ENCODE measurements at places on chromosomes 11 and 22.

- DNase-seq: no peak
Observed at GRCh38 chr11:116540645-116541304, 232.0 kb downstream of the BUD13 start.

- DNase-seq: peak; percentile 38
Observed at GRCh38 chr11:15897211-15897960, 459.0 kb downstream of the SOX6 start.

DNA sequence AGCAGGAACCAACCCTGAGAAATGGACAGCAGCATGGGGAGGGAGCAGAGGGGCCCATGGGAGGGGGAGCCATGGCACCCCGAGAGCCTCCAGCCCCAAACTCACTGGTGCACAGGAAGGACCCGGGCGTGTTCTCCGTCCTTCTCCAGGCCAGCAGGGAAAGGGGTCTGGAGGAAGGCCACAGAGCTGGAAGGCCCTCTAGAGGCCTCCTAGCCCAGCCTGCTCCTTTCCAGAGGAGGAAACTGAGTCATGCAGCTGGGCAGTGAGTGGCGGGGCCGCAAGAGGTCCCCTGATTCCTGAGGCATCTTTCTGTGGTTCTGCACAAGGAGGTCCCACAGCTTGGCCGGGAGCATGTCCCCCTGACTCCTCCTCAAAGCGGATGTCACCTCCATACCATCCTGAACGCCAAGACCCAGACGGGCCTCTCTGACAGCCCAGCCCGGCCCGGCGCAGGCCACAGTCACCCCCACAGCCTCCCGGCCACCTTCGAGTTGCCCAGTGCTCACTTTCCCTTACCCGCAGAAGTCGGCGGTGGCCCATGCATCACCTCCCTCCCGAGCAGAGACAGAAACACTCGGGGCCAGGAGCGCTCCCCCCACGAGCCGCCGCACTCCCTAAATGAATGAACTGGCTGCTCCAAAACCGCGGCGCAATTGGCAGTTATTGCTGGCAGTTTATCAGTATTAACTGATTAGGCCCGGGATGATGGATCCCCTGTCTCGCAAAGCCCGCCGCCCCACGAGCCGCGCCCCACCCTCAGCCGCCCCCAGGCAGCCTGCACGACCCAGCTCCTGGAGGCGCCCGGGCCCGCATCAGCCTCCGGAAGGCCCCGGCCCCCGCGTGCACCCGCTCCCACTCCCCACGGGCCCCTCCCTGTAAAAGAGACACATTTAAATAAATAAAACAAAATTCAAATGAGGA, 272.5 kb downstream of the BUD13 start:
- no peak for DNase-seq

- no peak for DNase-seq
Observed at GRCh38 chr11:208917-209260, 1.4 kb downstream of the RIC8A start.

DNA sequence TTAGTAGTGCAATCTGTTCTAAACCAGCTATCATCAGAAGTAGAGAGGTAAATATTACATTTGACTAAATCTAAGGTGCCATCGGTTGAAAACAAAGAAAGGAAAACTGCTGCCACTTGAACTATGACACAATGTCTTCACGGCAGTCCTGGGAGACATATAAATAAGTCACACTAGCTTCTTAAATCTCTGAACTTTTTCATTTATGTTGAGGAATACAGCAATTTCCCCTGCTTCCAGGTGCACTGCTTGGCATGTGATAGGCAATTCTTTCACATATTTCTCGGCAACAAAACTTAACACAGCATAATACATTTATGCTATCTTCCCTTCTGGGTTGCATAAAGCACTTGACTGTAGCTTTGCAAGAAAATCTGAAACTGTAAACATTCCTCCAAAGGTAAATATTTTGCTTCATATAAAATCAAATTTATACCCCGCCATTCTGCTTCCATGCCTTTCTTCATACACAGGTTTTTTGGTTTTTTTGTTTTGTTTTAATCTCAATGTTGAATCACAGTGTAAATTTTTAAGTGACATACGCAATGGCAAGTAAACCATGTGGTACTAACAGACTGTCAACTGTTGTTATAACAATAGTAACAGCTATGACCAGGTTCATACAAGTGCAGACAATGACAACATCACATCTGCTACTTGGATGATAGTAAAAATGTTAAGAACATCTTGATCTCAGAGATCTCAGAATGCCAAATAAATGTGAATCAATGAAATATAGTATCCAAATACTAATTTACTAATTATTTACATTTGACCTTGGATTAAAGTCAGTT, 18.2 kb downstream of the USP28 start:
- DNase-seq: no peak

DNA sequence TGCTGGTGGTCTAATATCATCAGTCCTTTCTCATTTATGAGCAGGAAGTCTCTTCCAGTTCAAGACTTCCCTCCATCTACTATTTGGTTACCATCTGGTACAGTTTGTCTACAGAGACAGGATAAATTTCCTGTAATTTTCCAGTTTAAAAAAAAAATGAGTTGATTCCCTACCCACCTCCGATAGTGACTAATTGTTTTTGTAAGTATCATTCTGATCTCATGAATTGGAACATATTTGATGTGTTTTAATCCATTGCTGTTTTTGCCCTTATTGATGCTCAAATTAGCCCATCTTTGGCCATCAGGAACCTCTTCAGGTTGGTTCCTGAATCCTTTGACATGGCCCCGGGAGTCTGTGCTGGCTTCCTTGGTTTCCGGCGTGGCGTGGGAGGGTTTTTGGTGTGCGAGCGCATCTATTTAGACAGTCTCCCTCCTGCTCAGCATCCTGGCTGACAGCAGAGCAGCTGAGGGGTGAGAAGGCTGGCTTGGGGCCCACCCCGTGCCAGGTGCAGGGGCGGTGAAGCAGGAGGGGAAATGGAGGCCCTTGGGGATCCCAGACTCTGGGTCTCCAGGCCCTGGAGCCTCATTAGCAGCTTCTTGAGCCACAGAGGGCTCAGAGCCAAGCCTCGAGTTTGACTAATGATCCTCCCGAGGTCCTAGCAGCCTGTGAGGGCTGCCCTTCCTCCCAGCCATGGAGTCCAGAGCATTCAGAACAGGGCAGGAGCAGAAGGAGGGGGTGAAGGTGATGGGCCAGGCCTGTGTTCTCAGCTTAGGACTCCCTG, 6.8 kb downstream of the OMP start:
- DNase-seq: no peak

DNA sequence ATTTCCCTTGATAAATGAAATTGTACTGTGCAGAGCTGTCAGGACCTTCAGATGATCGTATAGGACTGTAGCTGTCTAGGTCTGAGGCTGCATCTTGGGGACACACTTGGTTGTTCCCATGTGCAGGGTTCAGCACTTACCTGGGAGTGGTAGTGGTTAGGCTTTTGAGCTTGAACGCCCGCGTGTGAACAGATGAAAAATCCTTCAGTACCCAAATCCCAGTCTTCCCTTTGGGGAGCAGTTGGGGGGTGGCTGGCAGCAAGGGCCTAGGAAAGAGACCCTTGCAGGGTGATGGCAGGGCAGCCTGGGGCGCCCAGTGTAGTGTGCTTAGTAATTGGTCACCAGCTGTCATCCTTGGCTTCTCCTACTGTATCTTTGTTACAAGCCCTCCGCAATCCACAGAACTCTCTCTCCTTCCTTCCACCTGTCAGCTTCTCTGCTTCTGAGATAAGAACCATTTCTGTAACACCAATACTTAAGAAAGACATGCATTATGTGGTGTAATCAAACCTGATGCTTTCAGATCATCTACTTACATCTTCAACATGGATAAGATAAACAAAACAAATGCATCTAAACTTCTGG, 64.6 kb downstream of the MORC2 start:
- DNase-seq: no peak

DNA sequence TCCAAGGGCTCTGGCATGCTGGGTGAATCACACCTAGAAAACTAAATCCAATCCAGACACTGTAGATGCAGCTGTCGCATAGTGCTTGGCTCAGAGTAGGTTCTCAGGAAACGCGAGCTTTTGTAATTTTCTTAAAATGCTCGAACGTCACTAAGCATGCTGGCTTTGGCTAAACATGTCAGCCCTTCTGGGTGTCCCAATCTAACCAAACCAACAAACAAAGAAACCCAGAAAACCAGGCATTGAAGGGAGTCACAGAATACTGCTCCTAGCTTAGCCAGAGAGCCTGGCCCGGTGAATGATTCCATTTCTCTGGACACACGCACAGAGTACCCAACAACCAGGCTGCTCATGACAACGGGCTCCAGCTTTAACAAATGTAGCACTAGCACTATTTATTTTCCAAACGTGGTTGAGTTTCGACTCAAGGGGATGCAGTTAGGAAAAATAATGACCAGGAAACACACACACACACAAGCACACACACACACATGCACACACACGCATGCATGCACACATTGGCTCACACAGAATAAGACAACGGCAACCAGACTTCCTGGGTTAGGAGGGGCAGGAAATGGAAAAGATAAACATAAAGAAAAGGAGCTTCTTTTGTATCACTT, 492.6 kb downstream of the MIAT start:
- no peak for DNase-seq

DNA sequence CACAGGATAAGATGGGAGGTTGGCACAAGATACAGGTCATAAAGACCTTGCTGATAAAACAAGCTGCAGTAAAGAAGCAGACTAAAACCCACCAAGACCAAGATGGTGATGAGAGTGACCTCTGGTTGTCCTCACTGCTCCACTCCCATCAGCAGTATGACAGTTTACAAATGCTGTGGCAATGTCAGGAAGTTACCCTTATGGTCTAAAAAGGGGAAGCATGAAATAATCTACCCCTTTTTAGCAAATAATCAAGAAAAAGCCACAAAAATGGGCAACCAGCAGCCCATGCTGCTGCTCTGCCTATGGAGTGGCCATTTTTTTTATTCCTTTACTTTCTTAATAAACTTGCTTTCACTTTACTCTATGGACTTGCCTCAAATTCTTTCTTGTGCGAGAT, 8.7 kb upstream of the PIWIL4 start:
- DNase-seq: no peak

DNA sequence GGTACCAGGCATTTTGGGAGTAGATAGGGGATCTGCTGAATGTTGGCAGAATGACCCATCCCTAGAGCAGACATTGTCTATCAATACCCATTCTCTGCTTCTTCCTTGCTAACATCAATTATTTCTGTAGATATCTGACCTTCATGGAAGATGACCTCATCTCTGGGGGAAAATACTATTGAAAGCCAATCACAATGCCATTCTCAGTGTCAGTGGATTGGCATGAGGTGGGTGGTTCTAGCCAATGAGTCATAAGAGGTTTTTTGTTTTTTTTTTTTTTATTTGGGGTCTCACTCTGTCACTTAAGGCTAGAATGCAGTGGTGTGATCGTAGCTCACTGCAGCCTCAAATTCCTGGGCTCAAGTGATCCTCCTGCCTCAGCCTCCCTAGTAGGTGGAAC, 42.5 kb downstream of the SNX19 start:
- peak; percentile 15 for DNase-seq

DNA sequence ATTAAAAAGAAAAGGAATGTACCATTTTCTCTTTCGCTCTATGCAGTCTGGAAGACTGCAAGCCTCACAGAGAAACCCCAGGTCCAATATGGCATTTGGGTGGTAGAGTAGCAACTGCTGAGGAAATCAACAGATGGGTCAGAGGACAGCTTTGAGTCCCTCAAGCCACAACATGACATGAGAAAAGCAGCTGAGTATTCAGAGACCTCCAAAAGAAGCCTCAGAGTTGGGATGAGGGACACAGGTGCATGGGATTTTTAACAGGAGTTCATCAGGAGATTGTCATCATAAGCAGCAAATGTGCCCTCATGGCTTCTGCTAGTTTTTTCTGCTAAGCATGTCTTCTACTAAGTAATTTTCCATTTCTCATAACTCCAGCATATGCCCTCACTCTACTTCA, 111.6 kb downstream of the BLID start:
- DNase-seq: no peak

Data from HTR-8/SVneo (cell line).